NCI-H460 (cell line): ENCODE measurements at places on chromosomes 4 and X. TPM values are rescaled to one million over a fixed set of nuclear protein-coding genes. Genes with fewer than 3 reads are reported as not detected.

MID1 gene
- total RNA-seq = 25.2 TPM in 2 replicates

MAGEB2 gene
- total RNA-seq = 60.3 and 66.4 TPM in 2 replicates

DUX4 gene
- total RNA-seq = not detected in 2 replicates

RRH gene
- total RNA-seq = not detected in 2 replicates

PCDH7 gene
- total RNA-seq = 5.7 TPM in 2 replicates

WWC2 gene
- 24.8 and 28.1 TPM in 2 replicates for total RNA-seq

CABS1 gene
- not detected in 2 replicates for total RNA-seq

EXOC1L gene
- total RNA-seq = not detected in 2 replicates
